ENCODE measurements at places on chromosomes 3 and 15.

DNA sequence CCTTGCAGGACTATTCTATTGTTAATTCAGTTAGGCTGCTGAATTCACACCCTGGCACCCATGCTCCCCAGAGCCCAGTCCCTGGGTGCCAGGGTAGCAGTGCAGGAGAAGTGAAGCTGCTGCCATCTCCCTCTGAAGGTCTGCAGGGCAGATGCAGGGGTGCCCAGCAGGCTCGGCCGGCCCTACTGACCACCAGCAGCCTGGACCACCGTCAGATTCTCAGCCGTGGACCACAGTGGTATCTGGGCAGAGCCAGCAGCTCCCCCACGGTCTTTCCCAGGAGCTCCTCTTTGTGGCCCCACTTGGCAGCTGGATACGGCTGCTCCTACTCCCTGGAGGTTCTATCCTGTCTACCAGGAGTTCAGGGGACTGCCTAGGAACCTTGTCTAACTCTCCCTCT, 46.8 kb downstream of the ALDH1L1 start:
- DNase-seq: no peak
- peaks cover 5% of the 10 kb centered on the region for H3K27me3 ChIP-seq
- H3K4me1 ChIP-seq: no peaks in the 10 kb centered on the region
- H3K4me3 ChIP-seq: no peak overlapping the region
- H3K27ac ChIP-seq: no peak overlapping the region

GRCh38 chr15:85329561-85330422, 50.6 kb upstream of the AKAP13 start:
- DNase-seq: peak; percentile 76
- H3K4me3 ChIP-seq: peak overlapping the region; percentile 60
- H3K4me1 ChIP-seq: peaks cover 16% of the 10 kb centered on the region
- no peaks in the 10 kb centered on the region for H3K27me3 ChIP-seq
- no peaks in the 10 kb centered on the region for H3K36me3 ChIP-seq
- H3K27ac ChIP-seq: peak overlapping the region; percentile 86

DNA sequence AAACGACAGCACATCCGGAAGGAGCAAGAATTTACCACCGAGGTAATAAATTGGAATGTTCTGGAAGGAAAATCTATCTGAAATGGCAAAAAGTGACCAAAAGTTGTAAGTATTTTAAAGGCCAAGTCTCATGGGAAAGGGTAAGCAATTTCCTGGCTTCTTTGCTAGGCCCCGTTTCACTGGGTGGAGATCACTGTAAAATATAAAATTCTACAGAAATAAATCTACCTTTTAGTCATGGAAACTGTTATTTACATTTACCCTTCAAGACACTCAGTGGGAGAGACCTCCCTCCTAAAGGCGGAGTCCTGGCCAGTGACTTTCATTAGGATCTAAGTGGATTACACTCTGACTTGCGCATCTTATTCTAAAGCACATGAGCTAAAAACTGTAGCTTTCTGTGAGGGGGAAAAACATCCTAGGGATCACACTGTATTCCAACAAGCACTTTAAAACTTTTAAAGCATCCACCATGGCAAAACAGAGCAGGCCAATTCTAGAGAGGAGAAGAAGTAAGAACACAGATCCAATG, 28.8 kb downstream of the LYZL4 start:
- H3K4me1 ChIP-seq: no peaks in the 10 kb centered on the region
- no peak overlapping the region for H3K27ac ChIP-seq
- no peaks in the 10 kb centered on the region for H3K36me3 ChIP-seq
- no peak overlapping the region for H3K4me3 ChIP-seq

GRCh38 chr15:38127306-38127771, 125.3 kb upstream of the SPRED1 start:
- no peak overlapping the region for H3K4me3 ChIP-seq
- no peaks in the 10 kb centered on the region for H3K36me3 ChIP-seq
- no peak for DNase-seq
- no peak overlapping the region for H3K27ac ChIP-seq
- peaks cover 29% of the 10 kb centered on the region for H3K4me1 ChIP-seq

GRCh38 chr3:122873741-122874515, 79.1 kb downstream of the SLC49A4 start:
- no peaks in the 10 kb centered on the region for H3K27me3 ChIP-seq
- no peaks in the 10 kb centered on the region for H3K36me3 ChIP-seq
- H3K27ac ChIP-seq: no peak overlapping the region

- peaks cover 6% of the 10 kb centered on the region for H3K4me1 ChIP-seq
- no peaks in the 10 kb centered on the region for H3K36me3 ChIP-seq
- H3K4me3 ChIP-seq: no peak overlapping the region
Observed at GRCh38 chr15:91865950-91866349, 12.4 kb downstream of the SLCO3A1 start.

GRCh38 chr3:171654809-171655208, 155.5 kb downstream of the PLD1 start:
- no peaks in the 10 kb centered on the region for H3K4me1 ChIP-seq
- no peaks in the 10 kb centered on the region for H3K27me3 ChIP-seq

GRCh38 chr3:15063656-15064286, 1.3 kb downstream of the MRPS25 start:
- no peaks in the 10 kb centered on the region for H3K36me3 ChIP-seq
- H3K4me3 ChIP-seq: peak overlapping the region; percentile 92
- H3K27ac ChIP-seq: no peak overlapping the region
- H3K4me1 ChIP-seq: peaks cover 5% of the 10 kb centered on the region
